ENCODE measurements at places on chromosomes 11 and 22. TPM values are rescaled to one million over a fixed set of nuclear protein-coding genes. Genes with fewer than 3 reads are reported as not detected.

DNA sequence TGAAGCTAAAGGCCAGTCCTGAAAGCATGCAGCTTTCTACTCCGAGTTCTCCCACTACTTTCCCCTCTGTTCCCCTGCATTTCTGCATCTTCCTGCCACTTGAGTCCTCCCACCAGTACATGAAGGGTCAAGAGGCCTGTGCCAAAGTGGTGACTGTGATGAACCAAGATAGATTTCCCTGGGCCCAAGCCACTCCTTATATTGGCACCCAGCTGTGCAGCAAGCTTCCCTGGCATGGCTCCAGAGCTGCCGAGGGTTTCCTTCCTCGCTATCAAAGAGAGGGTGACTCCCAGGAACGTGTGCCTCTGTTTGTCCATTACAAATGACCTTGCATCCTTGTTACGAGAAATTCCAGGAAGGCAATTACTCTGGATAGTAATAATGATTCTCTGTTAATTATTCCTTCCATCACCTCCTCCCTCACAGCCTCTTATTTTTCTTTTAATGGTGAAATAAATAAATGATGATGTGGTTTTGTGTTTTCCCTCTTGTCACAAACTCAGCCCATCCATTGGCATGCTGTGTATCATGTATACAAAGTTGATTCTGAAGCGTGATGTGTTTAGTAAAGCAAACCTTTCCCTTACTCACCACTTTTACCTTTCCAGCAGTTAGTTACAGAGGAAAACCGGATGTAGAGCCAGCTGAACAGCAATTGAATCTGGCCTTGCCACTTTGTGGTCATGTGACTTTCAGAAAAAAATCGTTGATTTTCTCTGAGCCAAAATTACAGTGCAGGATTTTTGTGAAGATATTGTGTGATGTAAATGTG is 8.3 kb downstream of the SRSF8 start:
- peak; percentile 37 for DNase-seq

- DNase-seq: no peak
These were observed 198.3 kb downstream of the NAV2 start for GRCh38 chr11:19910931-19911330.

GRCh38 chr22:22593964-22594656 is 35.0 kb upstream of the PRAME start:
- peak; percentile 33 for DNase-seq

DNA sequence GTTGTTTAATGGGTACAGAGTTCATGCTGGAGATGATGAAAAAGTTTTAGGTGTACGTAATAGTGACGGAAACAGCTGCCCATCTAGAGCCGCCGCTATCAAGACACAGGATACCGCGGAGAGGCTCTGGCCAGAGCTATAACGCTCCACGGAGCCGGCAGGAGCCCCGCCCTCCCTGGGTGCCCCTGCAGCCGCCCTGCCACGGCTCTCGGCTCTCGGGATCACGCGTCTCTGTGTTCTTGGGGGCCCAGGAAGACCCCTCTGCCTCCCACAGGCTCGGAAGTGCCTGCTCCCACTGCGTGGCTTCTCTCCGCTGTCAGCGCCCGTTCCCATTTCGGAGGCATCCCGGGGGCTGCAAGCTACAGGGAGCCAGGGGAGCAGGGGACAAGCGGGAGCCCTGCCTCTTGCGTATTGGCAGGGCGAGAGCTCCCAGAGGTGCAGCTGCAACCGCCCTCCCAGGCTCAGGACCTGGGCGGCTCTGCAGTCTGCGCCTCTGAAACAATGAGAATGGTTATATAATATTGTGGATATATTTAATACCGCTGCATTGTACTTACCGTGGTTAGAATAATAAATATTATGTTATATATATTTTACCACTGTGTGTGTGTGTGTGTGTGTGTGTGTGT is 13.7 kb downstream of the GLYATL2 start:
- no peak for DNase-seq

GRCh38 chr22:23197836-23198235 is 17.5 kb downstream of the BCR start:
- DNase-seq: no peak

- DNase-seq: no peak
These were observed 6.4 kb upstream of the C11orf96 start for GRCh38 chr11:43936076-43936475.

The OR2AG1 gene
- total RNA-seq: not detected

The LRRC74B gene
- not detected for total RNA-seq

The PAAF1 gene
- total RNA-seq: 13.2 TPM

The KCNJ5 gene
- not detected for total RNA-seq
